ENCODE measurements at places on chromosomes 1 and 21.

DNA sequence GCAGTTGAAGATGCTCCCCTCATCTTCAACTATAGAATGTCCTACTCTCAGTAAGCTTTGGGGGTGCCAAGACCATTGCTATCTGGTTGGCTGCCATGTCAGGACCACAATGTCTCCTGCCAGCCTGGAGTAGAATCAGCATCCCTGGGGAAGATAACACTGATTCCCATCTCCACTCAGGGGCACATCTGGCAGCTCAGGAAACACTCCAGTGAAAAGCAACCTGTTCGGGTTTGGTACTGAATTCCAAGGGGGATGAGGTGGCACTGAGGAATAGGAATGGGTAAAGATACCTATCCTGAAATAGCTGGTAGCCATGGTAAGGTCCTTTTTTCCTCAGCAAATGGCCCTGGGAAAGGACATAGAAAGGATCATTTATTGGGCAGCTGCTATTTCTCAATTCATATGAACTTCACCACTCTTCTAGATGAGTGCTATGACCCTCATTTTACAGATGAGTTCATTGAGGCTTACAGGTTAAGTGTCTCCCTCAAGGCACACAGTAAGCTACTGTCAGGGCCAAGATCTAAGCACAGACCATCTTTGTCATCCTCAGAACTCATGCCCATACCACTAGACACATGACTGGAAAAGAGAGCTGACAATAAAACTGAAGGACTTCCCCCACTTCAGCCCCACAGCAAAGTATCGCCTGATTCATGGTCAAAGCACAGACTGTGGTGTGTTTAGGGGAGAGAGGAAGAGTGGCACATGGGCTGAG lies 31.4 kb downstream of the AK2 start:
- no peak for DNase-seq

- DNase-seq: no peak
Measured at GRCh38 chr1:224852901-224853568, 76.4 kb upstream of the DNAH14 start.

- DNase-seq: no peak
Measured at GRCh38 chr1:203128431-203128715, 847 bp downstream of the ADORA1 start.

DNA sequence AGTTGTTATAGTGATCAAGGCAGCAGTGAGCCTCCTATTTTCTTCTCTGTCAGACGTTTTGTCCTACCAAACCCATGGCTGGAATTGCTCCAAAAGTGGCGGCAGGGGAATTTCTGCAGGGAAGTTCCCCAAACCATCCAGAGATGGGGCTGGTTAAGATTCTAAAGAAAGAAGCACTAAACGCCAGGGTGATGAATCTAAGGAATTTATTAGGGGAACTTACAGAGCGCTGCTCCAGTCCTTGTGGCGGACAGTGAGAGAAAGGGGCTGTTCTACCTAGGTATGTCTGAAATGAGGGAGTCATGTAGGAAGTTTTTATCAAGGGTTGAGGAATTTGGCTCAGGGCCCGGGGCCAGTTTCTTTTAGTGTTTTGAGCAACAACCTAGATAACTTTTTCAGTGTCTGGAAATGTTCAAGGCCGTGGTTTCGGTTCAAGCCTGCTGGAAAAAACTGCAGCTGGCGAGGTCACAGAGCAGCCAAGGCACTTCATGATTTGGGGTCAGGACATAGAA lies 222.4 kb upstream of the B3GALT2 start:
- no peak for DNase-seq

DNA sequence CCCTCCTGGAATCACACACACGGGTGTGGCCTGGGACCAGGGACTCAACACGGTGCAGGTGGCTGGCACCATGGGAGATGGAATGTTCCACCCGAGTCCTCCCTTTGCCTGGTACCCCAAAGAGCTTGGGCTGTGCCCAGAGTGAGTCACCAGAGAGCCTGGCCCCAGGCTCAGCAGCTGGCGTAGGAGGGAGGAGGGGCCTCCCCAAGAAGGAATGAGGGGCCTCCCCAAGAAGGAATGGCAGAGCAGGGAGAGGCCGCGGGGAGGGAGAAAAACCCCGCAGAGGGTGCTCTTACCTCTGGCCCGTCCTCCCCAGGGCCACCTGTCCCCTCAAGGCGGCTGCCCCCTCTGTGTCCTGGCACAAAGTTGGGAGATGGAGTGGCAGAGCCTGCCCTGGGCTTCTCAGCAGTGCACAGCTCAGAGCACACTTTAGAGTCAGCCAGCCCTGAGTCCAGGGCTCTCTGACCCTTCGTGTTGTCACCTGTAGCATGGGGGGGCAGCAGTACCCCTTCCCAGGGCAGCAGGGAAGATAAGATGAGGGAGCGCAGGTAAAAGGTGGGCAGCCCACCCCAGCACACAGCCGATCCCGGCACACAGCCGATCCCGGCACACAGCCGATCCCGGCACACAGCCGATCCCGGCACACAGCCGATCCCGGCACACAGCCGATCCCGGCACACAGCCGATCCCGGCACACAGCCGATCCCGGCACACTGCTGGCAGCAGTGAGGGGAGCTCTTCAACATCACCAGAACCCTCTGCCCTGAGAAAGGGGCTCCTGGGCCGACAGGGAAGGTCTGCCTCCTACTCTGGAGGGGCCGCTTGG lies 20.2 kb upstream of the KCNAB2 start:
- no peak for DNase-seq

GRCh38 chr1:76390456-76390855 lies 315.9 kb downstream of the ST6GALNAC3 start:
- no peak for DNase-seq

DNA sequence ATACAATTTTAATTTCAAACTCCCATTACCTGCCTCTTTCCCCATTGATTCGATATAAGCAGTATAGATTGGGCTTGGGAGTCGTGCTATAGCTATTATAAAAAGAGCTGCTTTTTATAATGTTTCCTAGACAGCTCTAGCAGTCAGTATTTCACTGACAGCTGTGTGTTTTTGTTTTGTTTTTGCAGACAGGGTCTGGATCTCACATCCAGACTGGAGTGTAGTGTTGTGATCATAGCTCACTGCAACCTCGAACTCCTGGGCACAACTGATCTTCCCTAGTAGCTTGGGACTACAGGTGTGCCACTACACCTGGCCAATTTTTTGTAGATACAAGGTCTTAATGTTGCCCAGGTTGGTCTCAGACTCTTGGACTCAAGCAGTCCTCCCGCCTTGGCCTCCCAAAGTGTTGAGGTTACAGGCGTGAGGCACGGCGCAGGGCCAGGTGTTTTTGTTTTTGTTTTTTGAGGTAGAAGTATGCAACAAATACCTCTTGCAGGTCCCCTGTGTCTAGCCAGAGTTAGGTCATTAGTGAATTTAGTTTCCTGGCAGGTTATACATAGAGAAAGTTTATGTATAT lies 1.7 kb downstream of the NASP start:
- no peak for DNase-seq

GRCh38 chr1:78279051-78279450 lies 211.7 kb upstream of the PTGFR start:
- DNase-seq: no peak

DNA sequence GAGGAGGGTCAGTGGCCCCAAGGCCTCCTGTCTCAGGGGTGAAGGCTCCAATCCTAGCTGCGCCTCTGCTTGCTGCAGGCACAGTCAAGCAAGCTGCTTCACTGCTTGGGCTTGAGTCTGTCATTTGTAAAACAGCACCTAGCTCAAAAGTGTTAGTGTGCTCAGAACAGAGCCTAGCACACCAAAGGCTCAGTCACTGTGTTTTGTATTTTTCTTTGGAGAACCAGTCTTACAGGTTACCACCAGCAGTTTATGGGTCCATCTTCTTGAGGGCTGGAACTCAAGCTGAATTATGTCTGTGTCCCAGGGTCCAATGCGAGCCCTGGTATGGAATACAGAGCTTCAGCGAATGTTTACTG lies 113.6 kb downstream of the DMRTB1 start:
- DNase-seq: no peak

DNA sequence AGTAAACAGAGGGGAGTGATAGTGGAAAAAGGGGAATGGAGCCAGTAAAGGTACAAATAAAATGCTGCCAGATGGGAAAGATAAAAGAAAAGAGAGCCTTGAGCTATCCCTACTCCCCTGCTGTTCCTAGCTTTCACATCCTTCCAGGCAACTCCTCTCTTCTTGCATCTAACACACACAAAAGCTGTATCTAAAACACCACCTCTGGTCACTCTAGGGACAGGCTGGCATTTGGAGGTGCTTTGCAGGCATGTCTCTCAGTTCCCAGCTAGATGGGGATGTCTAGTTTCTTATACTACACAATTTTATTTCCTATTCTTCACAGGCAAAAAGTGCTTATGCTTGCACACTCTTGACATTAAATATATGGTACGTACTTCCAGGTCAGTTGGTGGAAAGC lies 185.1 kb upstream of the ST6GALNAC5 start:
- DNase-seq: no peak

DNA sequence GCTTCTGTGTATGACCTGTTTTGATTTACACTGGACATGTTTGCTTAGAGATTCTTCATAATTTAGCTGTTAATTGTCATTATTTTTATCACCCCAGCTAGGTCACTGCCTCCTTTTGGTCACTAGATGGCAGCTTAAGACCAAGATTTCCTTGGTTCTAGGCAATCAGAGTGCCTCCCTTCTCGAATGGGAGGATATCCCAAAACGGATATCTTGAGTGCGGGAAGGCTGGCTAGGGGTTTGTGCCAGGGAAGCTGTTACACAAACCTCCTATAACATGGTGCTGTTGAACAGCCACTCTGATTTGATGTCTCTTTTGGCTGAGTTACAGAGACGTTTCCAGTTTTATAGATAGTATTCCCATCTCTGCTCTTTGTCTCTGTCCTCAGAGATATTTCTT lies 283.5 kb downstream of the S1PR1 start:
- DNase-seq: no peak

DNA sequence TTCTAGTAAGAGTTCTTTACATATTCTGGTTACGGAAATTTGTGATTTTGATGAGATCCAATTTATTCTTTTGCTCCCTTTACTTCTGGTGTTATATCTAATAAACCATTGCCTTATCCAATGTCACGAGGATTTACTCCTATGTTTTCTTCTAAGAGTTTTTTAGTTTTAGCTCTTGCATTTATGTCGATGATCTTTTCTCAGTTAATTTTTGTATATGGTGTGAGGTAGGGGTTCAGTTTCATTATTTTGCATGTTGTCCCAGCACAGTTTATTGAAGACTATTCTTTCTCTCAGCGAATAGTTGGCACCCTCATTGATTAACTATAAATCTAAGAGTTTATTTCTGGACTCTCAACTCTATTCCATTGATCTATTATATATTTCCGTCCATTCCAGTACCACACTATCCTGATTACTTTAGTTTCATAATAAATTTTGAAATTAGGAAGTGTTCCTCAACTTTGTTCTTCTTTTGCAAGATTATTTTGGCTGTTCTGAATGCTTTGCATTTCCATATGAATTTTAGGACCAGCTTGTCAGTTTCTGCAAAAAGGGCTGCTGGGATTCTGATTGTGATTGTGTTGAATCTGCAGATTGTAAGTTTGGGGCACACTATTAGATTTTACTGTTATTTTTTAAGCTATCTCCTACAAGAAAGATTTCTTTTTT lies 4.0 kb downstream of the KDM1A start:
- DNase-seq: no peak

DNA sequence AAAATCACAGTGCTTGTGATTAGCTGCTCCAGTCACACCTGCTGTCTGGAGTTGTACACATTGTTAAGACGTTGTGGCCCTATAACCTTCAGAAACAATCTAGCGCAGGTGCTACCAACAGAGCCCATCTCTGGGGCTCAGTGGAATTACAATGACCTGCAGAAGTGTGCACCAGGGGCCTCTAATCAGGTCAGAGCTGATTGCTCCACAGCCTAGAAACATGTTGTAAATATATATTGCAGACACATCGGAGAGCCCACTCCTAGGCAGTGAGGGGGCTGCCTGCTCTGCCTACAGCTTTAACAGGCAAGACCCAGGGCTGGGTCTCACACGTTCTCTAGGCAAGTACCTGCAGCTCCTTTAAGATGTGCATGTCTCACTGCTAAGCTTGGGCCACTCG lies 302.0 kb downstream of the SIPA1L2 start:
- DNase-seq: no peak

- DNase-seq: no peak
Measured at GRCh38 chr1:15816674-15817073, 9.2 kb upstream of the UQCRHL start.

- no peak for DNase-seq
Measured at GRCh38 chr1:198876371-198876871, 237.6 kb downstream of the PTPRC start.

GRCh38 chr1:36911561-36912364 lies 122.6 kb downstream of the GRIK3 start:
- no peak for DNase-seq

- no peak for DNase-seq
Measured at GRCh38 chr1:3479511-3480368, 25.3 kb downstream of the ARHGEF16 start.

GRCh38 chr1:21323091-21323490 lies 32.8 kb upstream of the ECE1 start:
- no peak for DNase-seq

DNA sequence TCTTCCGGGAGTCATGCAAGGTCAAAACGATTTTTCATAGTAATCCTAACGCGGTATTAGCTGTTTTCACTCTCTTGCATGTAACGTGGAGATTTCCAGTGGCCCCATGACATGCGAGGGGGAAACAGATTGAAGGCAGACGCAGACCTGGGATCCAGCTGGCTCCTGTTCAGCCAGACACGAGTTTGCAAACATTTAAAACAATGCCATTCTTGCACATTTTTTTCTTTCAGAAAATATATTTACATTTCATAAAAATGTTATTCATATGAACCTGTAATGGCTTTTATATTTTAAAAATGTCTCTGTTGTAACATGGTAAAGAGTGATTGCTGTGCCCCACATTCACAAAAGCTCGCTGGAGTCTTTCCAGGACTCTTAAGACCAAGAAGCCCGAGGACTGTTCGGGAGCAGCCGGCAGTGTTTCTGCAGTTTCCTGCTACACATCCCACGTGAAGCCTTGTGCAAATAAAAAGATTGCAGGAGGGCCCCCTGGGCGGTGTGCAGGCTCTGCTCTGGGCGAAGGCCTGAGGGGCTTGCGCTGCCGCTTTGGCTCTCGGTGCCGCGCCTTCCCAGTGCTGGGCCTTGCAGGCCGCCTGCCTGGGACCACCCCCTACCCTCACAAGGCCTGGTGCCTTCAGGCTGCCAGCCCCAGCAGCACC lies 184.9 kb downstream of the DYRK1A start:
- no peak for DNase-seq

- DNase-seq: no peak
Measured at GRCh38 chr1:213375002-213375401, 324.0 kb downstream of the RPS6KC1 start.

GRCh38 chr1:190679454-190679853 lies 201.8 kb upstream of the BRINP3 start:
- DNase-seq: no peak

DNA sequence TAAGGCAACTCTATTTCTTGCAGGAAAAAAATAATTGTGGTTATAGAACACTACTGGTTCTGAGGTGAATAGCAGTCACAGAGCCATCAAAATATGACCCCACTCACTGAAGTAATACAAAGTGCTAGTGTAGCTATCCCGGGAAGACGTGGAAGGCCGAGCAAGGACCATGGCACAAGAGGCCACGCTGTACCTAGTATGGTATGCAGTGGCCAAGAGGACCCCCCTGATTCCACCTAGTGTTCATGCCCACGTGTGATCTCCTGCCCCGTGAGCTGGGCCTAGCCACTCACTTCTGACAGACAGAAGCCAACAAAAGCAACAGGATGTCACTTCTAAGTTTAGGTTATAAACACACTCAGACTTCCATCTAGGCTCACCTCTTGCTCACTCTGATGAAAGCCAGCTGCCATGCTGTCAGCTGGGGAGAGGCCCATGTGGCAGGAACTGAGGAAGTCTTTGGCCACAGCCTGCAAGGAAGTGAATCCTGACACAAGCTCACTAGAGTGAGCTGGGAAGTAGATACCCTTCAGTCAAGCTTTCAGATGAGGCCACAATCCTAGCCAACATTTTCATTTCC lies 21.7 kb upstream of the LSS start:
- no peak for DNase-seq
